ENCODE measurements at places on chromosomes 1 and 21. TPM values are rescaled to one million over a fixed set of nuclear protein-coding genes. Genes with fewer than 3 reads are reported as not detected.
A peak's percentile ranks its signal among the peaks of the same experiment; 100 is the strongest.

DNA sequence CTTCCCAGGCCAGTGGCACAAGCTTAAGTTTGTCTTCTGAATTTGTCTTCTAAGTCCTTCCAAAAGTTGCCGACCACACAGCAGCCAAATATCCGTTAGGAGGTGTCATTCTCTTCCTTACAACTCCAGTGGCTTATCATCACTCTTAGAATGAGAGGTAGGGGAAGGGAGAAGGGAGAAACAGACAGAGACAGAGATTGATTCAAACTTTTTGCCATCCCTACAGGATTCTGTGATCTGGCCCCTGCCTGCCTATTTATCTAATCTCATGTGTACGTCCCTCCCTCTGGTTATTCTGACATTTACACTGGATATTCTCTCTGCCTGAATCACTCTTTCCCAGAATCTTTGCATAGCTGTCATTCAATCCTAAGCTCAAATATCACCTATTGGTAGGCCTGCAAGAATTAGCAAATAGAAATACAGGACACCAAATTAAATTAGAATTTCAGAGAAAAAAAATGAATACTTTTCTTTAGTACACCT is 488 bp upstream of the GNL2 start:
- no peak for DNase-seq

DNA sequence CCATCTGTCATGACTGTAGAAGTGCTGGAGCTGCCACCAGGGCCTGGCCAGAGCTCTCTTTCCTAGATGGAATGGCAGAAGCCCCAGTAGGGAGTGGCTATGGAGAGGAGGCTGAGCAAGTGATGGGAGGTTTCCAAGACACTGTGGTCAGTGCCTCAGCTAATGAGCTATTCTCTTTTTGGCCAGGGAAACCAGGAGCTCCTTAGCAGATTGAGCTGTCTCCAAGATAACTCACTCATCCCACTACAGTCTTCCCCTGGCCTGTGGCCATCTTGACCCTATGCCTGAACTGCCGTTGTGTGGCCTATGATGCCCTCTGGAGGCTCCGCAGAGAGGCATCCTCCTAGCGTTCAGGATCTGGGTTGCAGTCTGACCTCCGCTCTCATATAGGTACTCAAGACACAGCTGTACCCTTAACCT is 60.5 kb downstream of the ERI3 start:
- DNase-seq = peak; percentile 2

- DNase-seq = no peak
Measured at GRCh38 chr1:205523261-205523890, 18.9 kb downstream of the CDK18 start.

GRCh38 chr1:66278260-66279021 is 255.5 kb upstream of the SGIP1 start:
- DNase-seq = no peak

DNA sequence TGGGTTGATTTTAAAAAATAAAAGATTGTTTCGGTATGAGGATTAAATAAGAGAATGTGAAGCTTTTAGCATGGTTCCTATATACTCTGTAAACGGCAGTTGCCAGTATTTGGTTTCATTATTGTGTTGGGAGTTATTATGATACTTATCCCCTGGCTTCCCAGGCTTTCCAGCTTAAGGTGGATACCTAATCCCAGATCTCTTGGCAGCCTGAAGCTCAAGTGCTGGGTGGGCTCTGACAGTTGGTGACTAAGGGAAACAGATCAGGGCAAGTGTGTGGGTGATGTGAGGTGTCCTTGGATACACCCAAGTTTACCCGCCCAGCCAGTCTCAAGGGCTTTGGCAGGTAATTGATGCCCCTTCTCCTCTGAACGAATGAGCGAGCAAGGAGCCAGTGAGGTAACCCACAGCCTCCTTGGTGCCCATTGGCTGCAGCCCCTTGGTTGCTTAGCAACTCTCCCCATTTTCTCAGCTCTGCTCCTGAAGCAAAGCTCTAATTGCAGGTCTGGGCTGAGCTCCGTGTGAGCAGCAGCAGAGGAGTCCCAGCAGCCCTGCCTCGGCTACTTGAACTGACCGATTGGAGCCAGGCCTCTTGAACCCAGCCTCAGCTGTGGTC is 6.1 kb downstream of the IPO13 start:
- DNase-seq = no peak

DNA sequence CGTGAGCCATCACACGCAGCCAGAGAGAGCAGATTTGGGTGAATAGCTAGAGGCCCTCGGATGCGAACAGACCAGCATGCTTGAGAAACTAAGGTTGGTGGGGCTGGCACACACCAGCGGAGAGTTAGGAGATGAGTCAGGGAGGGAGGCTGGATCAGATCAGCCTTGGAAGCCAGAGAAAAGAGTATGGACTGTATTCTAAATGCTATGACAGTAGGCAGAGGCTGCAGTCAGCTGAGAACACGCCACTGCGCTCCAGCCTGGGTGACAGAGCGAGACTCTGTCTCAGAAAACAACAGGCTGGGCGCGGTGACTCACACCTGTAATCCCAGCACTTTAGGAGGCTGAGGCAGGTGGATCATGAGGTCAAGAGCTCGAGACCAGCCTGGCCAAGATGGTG is 4.0 kb upstream of the PLEKHM2 start:
- no peak for DNase-seq

DNA sequence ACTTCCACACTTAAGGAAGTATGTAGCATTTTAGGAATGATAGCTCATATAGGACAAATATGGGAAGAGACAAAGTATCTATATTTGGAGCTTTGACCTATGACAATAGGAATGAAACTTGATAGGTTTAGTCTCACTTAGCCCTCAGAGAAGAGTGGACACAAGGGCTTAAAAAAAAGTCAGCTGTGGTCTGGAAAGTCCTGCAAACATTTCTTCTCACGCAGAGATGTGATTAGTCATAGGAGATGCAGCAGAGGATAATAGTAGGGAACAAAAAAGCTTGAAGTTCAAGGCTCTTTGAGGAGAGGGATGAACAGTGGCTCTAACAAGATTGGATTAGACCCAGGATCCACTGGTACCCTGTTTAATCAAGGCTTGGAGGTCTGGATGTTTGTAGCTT is 14.8 kb upstream of the RNF220 start:
- no peak for DNase-seq

- no peak for DNase-seq
Measured at GRCh38 chr21:39796466-39796865, 51.5 kb downstream of the IGSF5 start.

DNA sequence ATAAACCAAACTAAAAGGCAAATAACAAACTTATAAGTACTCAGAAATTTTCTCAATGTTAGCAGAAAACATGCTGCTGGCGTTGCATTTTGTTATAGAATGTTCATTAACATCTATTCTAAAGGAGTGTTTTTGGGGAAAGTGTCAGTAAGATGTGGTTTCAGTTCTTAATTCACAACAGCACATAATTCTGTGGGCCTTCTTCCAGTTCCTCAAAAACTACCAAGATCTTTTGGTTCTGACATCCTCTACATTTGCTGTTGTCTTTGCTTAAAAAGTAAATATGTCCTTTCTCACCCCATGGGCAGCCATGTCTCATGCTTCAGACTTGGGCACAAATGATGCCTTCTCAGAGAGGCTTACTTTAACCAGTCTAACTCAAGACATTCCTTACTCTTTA is 152.5 kb downstream of the CDC7 start:
- DNase-seq = no peak

DNA sequence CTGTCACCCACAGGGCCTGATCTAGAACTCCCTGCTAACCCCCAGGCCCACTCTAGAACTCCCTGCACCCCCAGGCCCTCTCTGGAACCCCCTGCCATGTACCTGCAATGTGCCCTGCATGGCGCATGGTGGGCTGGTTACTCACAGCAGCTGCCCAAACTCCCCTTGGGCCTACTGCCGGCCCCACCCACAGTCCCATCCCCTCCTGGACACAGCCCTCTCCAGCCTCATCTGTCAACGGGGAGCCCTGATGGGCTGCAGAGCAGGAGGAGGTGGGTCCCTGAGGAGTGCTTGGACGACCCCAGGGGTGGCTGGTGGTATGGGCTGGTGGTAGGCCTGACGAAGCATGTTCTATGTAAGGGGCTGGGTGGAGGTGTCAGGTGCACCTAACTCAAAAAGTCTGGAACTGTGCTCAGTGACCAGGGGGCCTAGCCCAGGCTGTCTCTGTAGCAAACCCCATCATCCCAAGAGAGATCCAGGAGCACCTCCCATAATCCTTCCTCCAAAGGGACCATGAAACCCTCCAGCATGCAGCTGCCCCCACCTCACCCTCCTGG is 19.0 kb upstream of the PRSS38 start:
- DNase-seq = no peak

GRCh38 chr21:37196847-37197246 is 70.3 kb downstream of the VPS26C start:
- DNase-seq = no peak

The SLC45A3 gene
- 12.3 TPM for total RNA-seq

The GBP6 gene
- not detected for total RNA-seq

The SH2D5 gene
- 10.4 TPM for total RNA-seq

Data from HCT116 (cell line).